ENCODE measurements at places on chromosomes 4 and X.

- DNase-seq, result no peak
These were observed 145.6 kb upstream of the RBPJ start for GRCh38 chr4:26175006-26175786.

GRCh38 chr4:186726426-186727168 lies 2.9 kb upstream of the FAT1 start:
- no peak for DNase-seq

GRCh38 chr4:13516315-13516860 lies 27.9 kb downstream of the NKX3-2 start:
- DNase-seq, result no peak

GRCh38 chr4:25493466-25493865 lies 116.4 kb downstream of the ANAPC4 start:
- no peak for DNase-seq

DNA sequence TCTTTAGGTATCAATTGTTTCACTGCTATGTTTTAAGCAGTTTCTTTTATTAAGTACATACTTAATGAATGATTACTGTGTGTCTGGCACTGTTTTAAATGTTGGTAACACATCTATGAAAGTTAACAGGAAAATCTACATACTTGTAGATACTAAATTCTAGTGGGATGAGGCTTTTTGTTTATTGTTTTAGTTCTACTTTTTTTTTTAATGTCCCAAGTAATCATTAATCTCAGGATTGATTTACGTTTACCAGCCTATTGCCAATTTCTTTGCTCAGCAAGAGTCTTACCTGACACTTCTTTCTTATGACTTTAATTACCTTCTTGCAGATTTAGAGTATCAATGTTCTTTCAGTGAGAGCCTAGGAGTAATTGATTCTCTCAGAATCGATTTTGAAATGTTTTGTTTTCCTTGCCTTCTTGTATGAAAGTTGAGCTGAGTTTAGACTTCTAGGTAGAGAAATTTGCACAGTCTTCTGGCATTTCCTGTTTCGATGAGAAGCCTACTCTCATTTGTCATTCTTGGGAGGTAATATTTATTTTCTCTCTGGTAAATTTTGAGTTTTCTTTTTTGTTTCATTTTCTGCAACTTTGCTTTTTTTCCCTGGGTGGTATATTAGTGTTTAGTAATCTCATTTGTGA lies 235.2 kb upstream of the ANKRD50 start:
- no peak for DNase-seq

DNA sequence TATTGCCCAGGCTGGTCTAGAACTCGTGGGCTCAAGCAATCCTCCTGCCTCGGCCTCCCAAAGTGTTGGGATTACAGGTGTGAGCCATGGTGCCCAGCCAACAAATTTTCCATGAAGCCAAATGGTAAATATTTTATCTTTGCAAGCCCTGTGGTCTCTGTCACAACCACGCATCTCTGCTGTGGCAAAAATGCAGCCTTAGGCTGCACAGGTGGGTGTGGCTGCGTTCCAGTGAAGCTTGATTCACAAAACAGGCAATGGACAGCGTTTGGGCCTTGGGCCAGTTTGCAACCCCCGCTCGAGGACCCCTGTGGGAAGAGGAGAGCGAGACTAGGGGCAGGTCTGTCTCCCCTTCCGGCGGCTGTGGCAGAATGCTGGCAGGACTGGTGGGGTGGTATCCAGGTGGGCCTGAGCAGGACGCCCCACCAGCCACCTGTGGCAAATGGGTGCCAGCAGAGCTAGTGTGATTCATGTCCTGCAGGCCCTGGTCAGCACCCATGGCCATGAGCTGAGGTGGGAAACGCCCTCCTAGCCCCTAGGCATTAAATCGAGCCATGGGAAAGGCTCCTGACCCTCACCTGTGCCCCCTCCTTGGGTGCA lies 19.7 kb downstream of the HTRA3 start:
- DNase-seq, result no peak

- DNase-seq, result no peak
These were observed 49.5 kb downstream of the JADE3 start for GRCh38 chrX:46961574-46962283.

- DNase-seq, result peak; percentile 86
These were observed 1.7 kb downstream of the SPRY1 start for GRCh38 chr4:123398066-123398852.

GRCh38 chrX:75155827-75156525 lies at the start of gene ABCB7:
Gene ABCB7, minus strand, starts transcription at chrX:75156283. Its CDS starts 11 bp downstream, at chrX:75156272.
- DNase-seq, result peak; percentile 85

DNA sequence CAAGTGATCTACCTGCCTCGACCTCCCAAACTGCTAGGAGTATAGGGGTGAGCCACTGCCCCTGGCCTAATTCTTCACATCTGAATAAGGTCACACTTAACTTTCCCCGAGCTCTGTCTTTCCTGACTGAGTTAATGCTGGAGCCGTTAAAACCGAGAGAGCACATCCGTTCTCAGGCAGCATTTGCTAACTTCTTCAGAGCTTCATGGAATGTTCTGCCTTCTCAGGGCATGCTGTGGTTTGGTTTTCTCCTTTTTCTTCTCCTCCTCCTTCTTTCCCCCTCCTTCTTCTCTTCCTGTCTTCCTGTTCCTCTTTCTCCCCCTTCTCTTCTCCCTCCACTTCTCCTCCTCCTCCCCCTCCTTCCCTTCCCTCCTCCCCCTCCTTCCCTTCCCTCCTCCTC lies 119.9 kb downstream of the ASMT start:
- DNase-seq, result no peak

DNA sequence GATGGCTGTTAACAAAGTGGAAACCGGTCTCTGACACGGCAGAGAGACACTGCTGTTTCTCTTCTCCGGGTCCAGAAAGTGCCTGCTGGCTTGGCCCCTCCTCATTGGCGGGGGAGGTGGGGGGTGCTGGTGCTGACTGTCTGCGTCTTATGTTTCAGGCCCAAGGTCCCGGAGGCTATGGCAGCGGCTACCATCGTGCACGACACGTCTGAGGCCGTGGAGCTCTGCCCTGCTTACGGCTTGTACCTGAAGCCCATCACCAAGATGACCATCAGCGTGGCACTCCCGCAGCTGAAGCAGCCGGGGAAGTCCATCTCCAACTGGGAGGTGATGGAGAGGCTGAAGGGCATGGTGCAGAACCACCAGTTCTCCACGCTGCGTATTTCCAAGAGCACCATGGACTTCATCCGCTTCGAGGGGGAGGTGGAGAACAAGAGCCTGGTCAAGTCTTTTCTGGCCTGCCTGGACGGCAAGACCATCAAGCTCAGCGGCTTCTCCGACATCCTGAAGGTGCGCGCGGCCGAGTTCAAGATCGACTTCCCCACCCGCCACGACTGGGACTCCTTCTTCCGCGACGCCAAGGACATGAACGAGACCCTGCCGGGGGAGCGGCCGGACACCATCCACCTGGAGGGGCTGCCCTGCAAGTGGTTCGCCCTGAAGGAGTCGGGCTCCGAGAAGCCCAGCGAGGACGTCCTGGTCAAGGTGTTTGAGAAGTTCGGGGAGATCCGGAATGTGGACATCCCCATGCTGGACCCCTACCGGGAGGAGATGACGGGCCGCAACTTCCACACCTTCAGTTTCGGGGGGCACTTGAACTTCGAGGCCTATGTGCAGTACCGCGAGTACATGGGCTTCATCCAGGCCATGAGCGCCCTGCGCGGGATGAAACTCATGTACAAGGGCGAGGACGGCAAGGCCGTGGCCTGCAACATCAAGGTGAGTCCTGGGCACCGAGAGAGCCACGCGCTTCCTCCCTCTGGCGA lies 2.2 kb downstream of the AKAP17A start:
- DNase-seq, result no peak

- DNase-seq, result no peak
These were observed 136.6 kb downstream of the AFF1 start for GRCh38 chr4:87071401-87071800.

GRCh38 chrX:16458208-16458607 lies 191.8 kb upstream of the S100G start:
- DNase-seq, result no peak

GRCh38 chrX:46576458-46576857 lies 2.9 kb downstream of the CHST7 start:
- DNase-seq, result no peak

DNA sequence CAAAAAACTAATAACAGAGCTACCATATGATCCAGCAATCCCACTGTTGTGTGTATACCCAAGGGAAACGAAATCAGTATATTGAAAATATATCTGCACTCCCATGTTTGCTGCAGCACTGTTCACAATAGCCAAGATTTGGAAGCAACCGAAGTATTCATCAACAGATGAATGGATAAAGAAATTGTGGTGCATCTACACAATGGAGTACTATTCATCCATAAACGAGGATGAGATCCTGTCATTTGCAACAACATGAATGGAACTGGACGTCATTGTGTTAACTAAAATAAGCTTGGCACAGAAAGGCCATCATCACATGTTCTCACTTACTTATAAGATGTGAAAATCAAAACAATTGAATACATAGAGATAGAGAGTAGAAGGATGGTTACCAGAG lies 402.1 kb downstream of the KCTD8 start:
- DNase-seq, result no peak

GRCh38 chrX:15679246-15679645 lies 14.6 kb upstream of the CLTRN start:
- no peak for DNase-seq

- DNase-seq, result no peak
These were observed 106.0 kb downstream of the ADRA2C start for GRCh38 chr4:3871881-3872833.

DNA sequence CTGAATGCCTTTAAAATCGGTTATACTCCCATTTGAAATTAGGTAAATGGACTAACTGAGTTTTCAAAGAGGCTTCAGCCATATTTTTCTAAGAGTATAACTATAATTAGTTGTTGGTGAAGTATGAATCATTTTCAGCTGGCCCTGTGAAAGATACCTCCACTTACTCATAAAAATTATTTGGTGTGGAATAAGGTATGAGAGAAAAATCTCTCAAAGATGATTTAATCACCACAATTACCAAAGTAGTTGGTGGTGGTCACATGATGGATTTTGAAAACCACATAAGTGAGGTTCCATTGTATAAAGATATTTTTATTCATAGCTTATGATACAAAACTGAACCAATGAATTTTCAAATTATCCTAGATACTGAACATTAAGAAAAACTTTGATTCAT lies 9.0 kb upstream of the KLHL2 start:
- no peak for DNase-seq

DNA sequence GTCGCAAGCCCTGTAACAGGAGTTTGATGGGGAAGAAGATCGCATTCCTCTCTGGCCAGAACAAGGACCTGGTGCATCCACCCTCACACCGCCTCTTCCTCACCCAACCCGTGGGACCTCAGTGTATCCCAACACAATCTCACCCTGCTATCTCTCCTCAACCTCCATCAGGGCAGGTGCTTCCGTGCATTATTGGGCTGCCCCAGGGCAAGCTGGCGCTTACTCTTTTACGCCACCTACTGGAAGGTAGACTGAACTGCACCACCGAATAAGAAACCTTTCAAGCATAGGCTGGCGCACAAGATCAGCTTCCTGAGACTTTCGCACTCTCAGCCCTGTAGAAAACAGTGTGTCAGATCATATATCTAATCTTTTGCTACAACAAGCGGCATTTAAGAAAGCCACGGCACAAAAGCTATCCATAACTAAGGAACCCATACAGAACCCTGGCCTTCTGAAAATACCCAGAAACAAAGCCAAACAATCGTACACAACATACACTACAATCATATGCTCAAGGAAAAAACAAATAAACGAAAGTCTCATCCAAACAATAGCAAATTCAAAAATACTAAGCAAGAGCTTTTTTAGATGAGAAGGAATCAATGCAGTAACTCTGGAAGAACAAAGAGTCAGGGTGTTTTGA lies 209.3 kb downstream of the UGT8 start:
- peak; percentile 81 for DNase-seq

DNA sequence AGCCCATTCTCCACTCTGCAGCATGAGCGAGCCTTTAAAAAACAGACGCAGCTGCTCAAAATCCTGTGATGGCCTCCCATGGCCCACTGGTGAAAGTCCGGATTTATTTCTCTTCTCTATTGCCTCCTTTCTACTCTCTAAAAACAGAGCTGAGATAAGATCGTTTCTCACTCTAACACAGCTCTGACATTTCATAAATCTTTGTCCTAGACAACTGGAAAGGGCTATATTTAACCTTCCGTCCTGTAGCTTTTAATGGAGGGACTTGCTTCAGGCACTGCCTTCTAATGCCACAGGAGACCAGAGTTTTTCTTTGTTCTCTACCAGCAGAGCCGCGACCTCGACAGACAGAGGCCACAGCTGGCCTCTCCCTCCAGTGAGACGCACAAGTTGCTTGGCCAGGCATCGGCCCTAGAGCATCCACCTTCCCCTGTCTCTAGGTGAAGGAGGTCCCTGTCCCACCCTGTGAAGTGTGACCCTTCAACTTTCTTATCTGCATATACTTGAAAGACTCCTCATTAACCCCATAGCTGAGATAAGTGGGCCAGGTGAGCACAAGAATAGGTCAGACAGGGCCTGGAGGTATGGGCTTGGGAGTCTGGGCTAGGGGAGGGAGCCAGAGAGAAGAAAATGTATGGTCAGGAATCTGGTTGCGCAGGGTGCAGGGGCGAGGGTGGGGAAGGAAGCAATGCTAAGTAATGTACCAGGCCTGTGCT lies 50.0 kb downstream of the RTL5 start:
- no peak for DNase-seq

- peak; percentile 44 for DNase-seq
These were observed 30.5 kb upstream of the PRKX start for GRCh38 chrX:3743801-3744439.

DNA sequence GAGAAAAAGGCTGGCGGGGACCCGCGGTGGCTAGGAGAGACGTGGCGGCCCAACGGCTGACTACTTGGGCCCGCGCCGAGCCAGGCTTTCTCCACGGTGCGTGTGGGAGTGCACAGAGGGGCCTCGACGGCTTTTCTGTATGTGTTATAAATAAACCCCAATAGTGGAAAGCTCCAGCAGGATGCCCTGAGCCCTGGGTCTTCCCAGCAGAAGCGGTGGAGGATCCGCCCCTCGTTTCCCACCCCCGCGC lies 268 bp upstream of the PRRG1 start:
- DNase-seq, result no peak

- DNase-seq, result peak; percentile 61
These were observed 30.0 kb downstream of the FAM9C start for GRCh38 chrX:13014111-13015096.

DNA sequence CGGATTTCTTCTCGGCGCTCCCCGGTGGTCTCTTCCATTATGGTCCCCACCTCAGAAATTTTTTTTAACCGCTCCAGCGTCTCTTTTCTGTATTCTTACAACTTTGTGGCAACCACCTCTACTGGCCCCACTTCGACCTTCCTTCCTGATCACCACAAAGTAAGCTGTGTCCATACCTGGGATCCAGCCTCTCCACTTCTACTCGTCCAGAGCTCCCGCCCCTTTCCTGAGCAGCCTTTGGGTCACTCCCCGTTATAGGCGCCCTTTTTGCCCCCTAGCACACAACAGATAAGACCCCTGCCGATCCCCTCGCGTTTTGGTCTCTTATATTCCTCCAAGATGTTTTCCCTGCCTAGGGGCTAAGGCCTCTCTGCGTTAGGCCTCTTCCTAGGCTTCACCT lies 557 bp downstream of the PIGG start:
- DNase-seq, result no peak

GRCh38 chr4:20995610-20996009 lies 295.4 kb downstream of the PACRGL start:
- DNase-seq, result no peak

Data from OCI-M1 (cell line).